ENCODE measurements at places on chromosomes 2 and 18. TPM values are rescaled to one million over a fixed set of nuclear protein-coding genes. Genes with fewer than 3 reads are reported as not detected.
A peak's percentile ranks its signal among the peaks of the same experiment; 100 is the strongest.

The CDK15 gene
- total RNA-seq: not detected

The PROKR1 gene
- total RNA-seq: 0.09 TPM

- H3K27ac ChIP-seq: peak overlapping the region; percentile 69
- H3K4me1 ChIP-seq: peaks cover 15% of the 10 kb centered on the region
- H3K4me3 ChIP-seq: no peak overlapping the region
- H3K36me3 ChIP-seq: no peaks in the 10 kb centered on the region
- H3K27me3 ChIP-seq: no peaks in the 10 kb centered on the region
These were observed 44.0 kb downstream of the GPR155 start for GRCh38 chr2:174442546-174443510.

GRCh38 chr2:56262241-56262640 is 78.5 kb downstream of the CCDC85A start:
- DNase-seq: no peak
- H3K36me3 ChIP-seq: no peaks in the 10 kb centered on the region
- no peak overlapping the region for H3K4me3 ChIP-seq
- no peak overlapping the region for H3K27ac ChIP-seq
- no peaks in the 10 kb centered on the region for H3K27me3 ChIP-seq

GRCh38 chr2:230676546-230676945 is 36.1 kb upstream of the CAB39 start:
- no peaks in the 10 kb centered on the region for H3K36me3 ChIP-seq
- no peak overlapping the region for H3K4me3 ChIP-seq
- H3K4me1 ChIP-seq: peaks cover 4% of the 10 kb centered on the region
- no peak overlapping the region for H3K27ac ChIP-seq
- no peak for DNase-seq

The VWC2L gene
- not detected for total RNA-seq

DNA sequence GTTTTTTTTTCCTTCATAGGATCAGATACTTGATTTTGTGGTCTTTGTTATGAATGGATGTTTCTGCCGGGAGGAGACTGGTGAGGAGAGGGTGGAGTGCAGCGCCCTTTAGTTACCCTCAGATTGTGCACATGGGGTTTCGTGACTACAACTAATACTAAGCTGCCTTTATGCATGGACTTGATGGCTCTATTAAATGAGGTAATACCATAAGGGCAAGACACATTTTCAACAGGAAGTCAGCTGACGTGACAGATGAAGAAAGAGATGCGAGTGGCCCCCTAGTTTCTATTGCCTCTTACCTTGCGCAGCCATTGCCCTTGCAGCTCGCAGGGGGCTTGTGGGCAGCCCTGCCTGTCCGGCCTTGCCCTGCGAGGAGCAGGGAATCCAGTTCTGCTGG is 24.4 kb downstream of the ZNF407 start:
- no peak overlapping the region for H3K4me3 ChIP-seq
- no peaks in the 10 kb centered on the region for H3K36me3 ChIP-seq
- no peak overlapping the region for H3K27ac ChIP-seq
- no peaks in the 10 kb centered on the region for H3K4me1 ChIP-seq

- H3K27me3 ChIP-seq: no peaks in the 10 kb centered on the region
- no peaks in the 10 kb centered on the region for H3K36me3 ChIP-seq
- no peak for DNase-seq
- no peaks in the 10 kb centered on the region for H3K4me1 ChIP-seq
These were observed 200.6 kb downstream of the ZBTB7C start for GRCh38 chr18:48208432-48209140.

The IL1F10 gene
- total RNA-seq: not detected

DNA sequence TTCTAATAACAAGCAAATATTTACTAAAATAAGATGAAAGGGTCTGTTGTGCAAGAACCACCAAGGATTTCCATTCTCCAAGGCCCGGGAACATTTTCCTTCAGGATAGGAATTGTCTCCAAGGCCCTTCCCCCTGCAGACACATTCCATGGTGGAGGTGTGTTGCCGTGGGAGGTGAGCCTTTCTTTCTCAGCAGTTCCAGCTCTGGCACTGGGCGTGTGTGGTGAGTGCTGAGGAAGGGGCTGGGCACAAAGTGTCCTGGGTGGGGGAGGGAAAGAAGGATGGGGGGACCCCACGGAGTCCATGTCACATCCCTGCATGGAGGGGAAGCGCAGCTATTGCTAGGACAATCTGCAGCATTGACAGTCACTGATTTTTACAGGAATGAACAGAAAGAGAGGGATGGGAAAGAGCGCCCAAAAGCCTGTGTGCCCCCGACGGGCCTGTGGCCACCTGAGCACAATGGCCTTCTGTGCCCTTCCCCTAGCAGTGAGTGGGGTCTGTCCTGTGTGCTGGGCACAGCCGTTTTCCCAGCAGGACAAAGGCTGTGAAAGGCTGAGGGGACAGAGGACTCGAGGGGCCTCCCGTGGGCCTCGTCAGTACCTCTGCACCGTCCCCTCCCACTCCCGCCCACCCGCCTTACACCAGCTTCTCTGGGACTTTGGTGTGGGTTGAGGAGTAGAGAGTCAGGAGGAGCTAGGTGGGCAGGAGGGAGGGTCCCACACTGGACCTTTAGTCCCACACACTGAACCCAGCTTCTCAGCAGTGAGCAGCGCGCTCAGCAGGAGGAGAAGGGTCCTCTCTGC is 79.8 kb downstream of the PTGR3 start:
- DNase-seq: no peak
- peak overlapping the region; percentile 42 for H3K27ac ChIP-seq
- H3K4me3 ChIP-seq: no peak overlapping the region
- H3K4me1 ChIP-seq: peaks cover 18% of the 10 kb centered on the region
- no peaks in the 10 kb centered on the region for H3K27me3 ChIP-seq
- no peaks in the 10 kb centered on the region for H3K36me3 ChIP-seq

GRCh38 chr2:67234440-67234839 is 162.7 kb upstream of the ETAA1 start:
- H3K4me3 ChIP-seq: no peak overlapping the region
- no peak for DNase-seq
- H3K4me1 ChIP-seq: no peaks in the 10 kb centered on the region
- H3K36me3 ChIP-seq: no peaks in the 10 kb centered on the region
- H3K27me3 ChIP-seq: no peaks in the 10 kb centered on the region
- H3K27ac ChIP-seq: no peak overlapping the region

- H3K36me3 ChIP-seq: no peaks in the 10 kb centered on the region
- no peak overlapping the region for H3K4me3 ChIP-seq
- DNase-seq: no peak
- peaks cover 5% of the 10 kb centered on the region for H3K4me1 ChIP-seq
These were observed 199.3 kb downstream of the MEMO1 start for GRCh38 chr2:31811482-31811881.

GRCh38 chr2:235713189-235713588 is 219.3 kb downstream of the AGAP1 start:
- H3K27me3 ChIP-seq: no peaks in the 10 kb centered on the region
- H3K36me3 ChIP-seq: no peaks in the 10 kb centered on the region
- H3K4me3 ChIP-seq: no peak overlapping the region
- no peak for DNase-seq
- no peak overlapping the region for H3K27ac ChIP-seq

DNA sequence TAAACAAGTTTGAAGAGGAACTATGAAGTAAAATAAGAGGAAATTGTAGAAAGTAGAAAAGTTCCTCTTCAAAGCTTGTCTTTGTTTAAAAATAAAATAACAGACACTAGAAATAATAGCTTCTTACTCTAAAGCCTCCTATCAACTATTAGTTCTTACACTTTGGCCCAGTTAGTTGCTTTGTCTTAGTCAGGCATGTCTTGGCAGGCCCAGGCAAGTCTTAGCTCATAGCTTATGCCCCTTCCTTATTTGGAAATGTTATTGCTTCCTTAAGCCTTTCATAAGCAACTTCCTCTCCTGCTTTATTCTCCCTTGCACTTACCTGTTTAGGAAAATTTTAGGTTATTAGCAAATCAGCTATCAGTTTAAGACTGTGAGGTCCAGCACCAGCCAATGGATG is 950.6 kb upstream of the LRATD1 start:
- H3K27me3 ChIP-seq: no peaks in the 10 kb centered on the region
- no peak overlapping the region for H3K27ac ChIP-seq
- H3K36me3 ChIP-seq: no peaks in the 10 kb centered on the region
- no peak overlapping the region for H3K4me3 ChIP-seq
- H3K4me1 ChIP-seq: no peaks in the 10 kb centered on the region
- no peak for DNase-seq

GRCh38 chr2:11161747-11162146 is 6.5 kb downstream of the SLC66A3 start:
- no peak overlapping the region for H3K27ac ChIP-seq
- no peak overlapping the region for H3K4me3 ChIP-seq
- H3K36me3 ChIP-seq: no peaks in the 10 kb centered on the region
- no peaks in the 10 kb centered on the region for H3K27me3 ChIP-seq
- DNase-seq: no peak

The CXCR1 gene
- not detected for total RNA-seq

DNA sequence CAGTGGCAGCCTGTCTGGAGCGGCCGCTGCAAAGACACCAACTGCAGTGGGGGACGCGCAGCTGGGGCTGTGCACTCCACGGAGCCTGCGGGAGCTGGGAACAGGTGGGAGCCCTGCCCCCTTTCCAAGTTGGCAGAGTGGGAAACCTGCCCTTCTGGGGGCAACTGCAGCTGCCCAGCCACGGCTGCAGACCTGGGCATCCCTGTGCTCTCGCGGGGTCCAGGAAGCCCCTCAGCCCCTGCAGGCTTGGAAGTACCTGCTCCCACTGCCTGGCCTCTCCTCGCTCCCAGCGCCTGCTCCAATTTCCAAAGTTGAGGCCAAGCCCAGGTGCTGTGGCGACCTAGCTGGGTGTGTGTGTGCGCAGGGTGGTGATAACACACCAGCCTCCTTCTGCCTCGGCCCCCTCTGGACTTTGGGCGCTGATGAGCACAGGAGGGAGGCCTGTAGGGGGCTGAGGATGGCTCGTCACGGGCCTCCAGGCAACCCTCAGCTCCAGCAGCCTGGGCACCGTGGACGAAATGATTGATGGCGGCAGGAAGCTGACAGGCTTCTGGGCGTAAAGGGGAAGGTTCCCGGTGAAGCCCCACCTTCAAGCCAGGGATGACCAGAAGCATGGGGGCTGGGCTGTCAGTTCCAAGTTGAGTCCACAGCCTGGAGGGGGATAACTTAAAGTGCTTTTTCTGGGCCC is 76.9 kb downstream of the PTPN4 start:
- H3K27ac ChIP-seq: no peak overlapping the region
- no peak overlapping the region for H3K4me3 ChIP-seq
- H3K4me1 ChIP-seq: no peaks in the 10 kb centered on the region

The GAREM1 gene
- 0.51 TPM for total RNA-seq

- no peak for DNase-seq
- no peak overlapping the region for H3K27ac ChIP-seq
- H3K4me3 ChIP-seq: no peak overlapping the region
- H3K27me3 ChIP-seq: no peaks in the 10 kb centered on the region
- H3K4me1 ChIP-seq: peaks cover 31% of the 10 kb centered on the region
These were observed 47.1 kb downstream of the NEDD4L start for GRCh38 chr18:58091099-58091611.

The IL36RN gene
- total RNA-seq: 0.19 TPM

- no peak overlapping the region for H3K4me3 ChIP-seq
- no peaks in the 10 kb centered on the region for H3K4me1 ChIP-seq
- no peak for DNase-seq
- H3K36me3 ChIP-seq: no peaks in the 10 kb centered on the region
- no peaks in the 10 kb centered on the region for H3K27me3 ChIP-seq
- H3K27ac ChIP-seq: no peak overlapping the region
These were observed 684.2 kb downstream of the EPHA4 start for GRCh38 chr2:220887876-220888275.

DNA sequence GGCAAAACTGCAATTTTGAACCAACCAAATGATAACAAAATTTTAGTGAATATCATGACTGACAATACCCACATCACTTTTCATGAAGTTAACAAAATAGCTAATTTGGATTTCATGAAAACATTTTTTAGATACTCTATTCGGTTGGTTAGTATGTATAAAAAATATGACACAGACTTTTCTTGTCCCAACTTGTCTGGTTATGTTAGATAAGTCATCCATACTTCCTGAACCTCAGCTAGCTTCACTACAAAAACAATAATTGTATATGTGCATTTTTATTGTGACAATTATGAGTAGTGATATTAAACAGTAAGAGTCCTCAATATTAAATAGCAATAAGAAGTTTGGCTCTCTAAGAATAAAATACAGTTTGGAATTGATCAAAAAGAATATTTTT is 408.1 kb upstream of the DSEL start:
- no peaks in the 10 kb centered on the region for H3K36me3 ChIP-seq
- DNase-seq: no peak
- H3K4me1 ChIP-seq: no peaks in the 10 kb centered on the region
- H3K4me3 ChIP-seq: no peak overlapping the region
- no peaks in the 10 kb centered on the region for H3K27me3 ChIP-seq

- H3K4me1 ChIP-seq: no peaks in the 10 kb centered on the region
- DNase-seq: no peak
- H3K27me3 ChIP-seq: no peaks in the 10 kb centered on the region
- H3K4me3 ChIP-seq: no peak overlapping the region
- H3K27ac ChIP-seq: no peak overlapping the region
These were observed 105.4 kb upstream of the LGALSL start for GRCh38 chr2:64348386-64349130.
